ENCODE measurements at places on chromosomes 2 and 18. TPM values are rescaled to one million over a fixed set of nuclear protein-coding genes. Genes with fewer than 3 reads are reported as not detected.

The SLC30A3 gene
- not detected for total RNA-seq

The CYP26B1 gene
- 0.52 TPM for total RNA-seq

The IMMT gene
- 65.2 TPM for total RNA-seq

The ARL6IP6 gene
- 19.8 TPM for total RNA-seq

The MAB21L4 gene
- not detected for total RNA-seq

The SRD5A2 gene
- total RNA-seq = not detected

The TWSG1 gene
- 182 TPM for total RNA-seq

The LIPG gene
- total RNA-seq = 0.32 TPM

The PCARE gene
- not detected for total RNA-seq

The NT5C1B gene
- total RNA-seq = not detected

The PSMA8 gene
- total RNA-seq = not detected

The ALKAL2 gene
- 0.22 TPM for total RNA-seq

The XDH gene
- total RNA-seq = 0.43 TPM

The COBLL1 gene
- total RNA-seq = 33.2 TPM

The KCNIP3 gene
- 3.5 TPM for total RNA-seq

The CLEC4F gene
- total RNA-seq = not detected

The LRP2 gene
- not detected for total RNA-seq

The GAREM1 gene
- 3.0 TPM for total RNA-seq

The OLA1 gene
- total RNA-seq = 111 TPM

The RAB17 gene
- 0.52 TPM for total RNA-seq

The CCDC88A gene
- 126 TPM for total RNA-seq

The DYSF gene
- 0.78 TPM for total RNA-seq

The UGT1A6 gene
- not detected for total RNA-seq

The AMER3 gene
- total RNA-seq = not detected

The PDE11A gene
- 0.22 TPM for total RNA-seq

The ZNF638 gene
- 198 TPM for total RNA-seq

The SAG gene
- not detected for total RNA-seq

The ANKZF1 gene
- 21.5 TPM for total RNA-seq

The SPATA3 gene
- total RNA-seq = not detected

The KCNK3 gene
- 0.11 TPM for total RNA-seq

The NDUFS1 gene
- total RNA-seq = 99.8 TPM

The IL36G gene
- total RNA-seq = not detected

The EN1 gene
- total RNA-seq = not detected

The PRKAG3 gene
- total RNA-seq = 0.11 TPM

The POTEE gene
- not detected for total RNA-seq

The RUFY4 gene
- not detected for total RNA-seq

The CD8A gene
- total RNA-seq = not detected

The VWA3B gene
- total RNA-seq = not detected

The SLC25A12 gene
- 21.8 TPM for total RNA-seq

The CCNT2 gene
- total RNA-seq = 31.9 TPM

The TUBB8B gene
- not detected for total RNA-seq

The OTOS gene
- total RNA-seq = not detected

The ATP6V1C2 gene
- not detected for total RNA-seq

The MALL gene
- 72.8 TPM for total RNA-seq

The ESPNL gene
- total RNA-seq = 1.3 TPM

The LYPD1 gene
- total RNA-seq = 0.76 TPM

The DCC gene
- total RNA-seq = 0.13 TPM

The TMEM150A gene
- 9.4 TPM for total RNA-seq

The SP140L gene
- total RNA-seq = 18.9 TPM

The CSRNP3 gene
- total RNA-seq = 0.13 TPM

The NTSR2 gene
- not detected for total RNA-seq

The SIX3 gene
- not detected for total RNA-seq

The GALNT3 gene
- 1.2 TPM for total RNA-seq

The HNMT gene
- total RNA-seq = 31.5 TPM

The IL36A gene
- not detected for total RNA-seq

The PKP4 gene
- 30.6 TPM for total RNA-seq

Measured in articular chondrocyte of knee joint (primary cell).